Natural killer cell treated with Interleukin-12 subunit alpha and Interleukin-12 subunit beta and Interleukin-15 and Interleukin-18, amount 100 ng/mL, for 72 hours (primary cell): ENCODE measurements at places on chromosomes 4 and X. TPM values are rescaled to one million over a fixed set of nuclear protein-coding genes. Genes with fewer than 3 reads are reported as not detected.

ARSJ gene
- 0.24 TPM for total RNA-seq

RIPPLY1 gene
- total RNA-seq: not detected

GLRA3 gene
- total RNA-seq: not detected

UGT2B10 gene
- total RNA-seq: not detected

PRDM5 gene
- not detected for total RNA-seq

HEPH gene
- total RNA-seq: not detected

GRCh38 chr4:184889666-184890335, 64.0 kb upstream of the ACSL1 start:
- H3K36me3 ChIP-seq: peaks cover 5% of the 10 kb centered on the region
- DNase-seq: no peak
- peaks cover 4% of the 10 kb centered on the region for H3K4me1 ChIP-seq
- H3K27ac ChIP-seq: peak overlapping the region; percentile 52

DNA sequence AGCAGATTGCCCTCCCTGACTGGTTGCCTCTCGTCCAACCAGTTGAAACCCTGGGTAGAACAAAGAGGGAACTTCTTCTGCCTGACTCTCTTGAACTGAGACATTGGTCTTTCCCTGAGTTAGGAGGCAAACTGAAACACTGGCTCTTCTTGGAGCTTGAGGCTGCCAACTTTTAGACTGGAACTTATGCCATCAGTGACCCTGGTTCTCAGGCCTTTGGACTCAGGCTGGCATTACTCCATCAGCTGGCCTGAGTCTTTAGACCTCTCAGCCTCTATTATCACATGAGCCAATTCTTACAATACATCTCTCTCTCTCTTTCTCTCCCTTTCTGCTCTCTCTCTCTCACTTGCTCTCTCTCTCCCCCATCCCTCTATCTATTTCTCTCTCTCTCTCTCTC, 86.4 kb downstream of the EMCN start:
- no peaks in the 10 kb centered on the region for H3K4me1 ChIP-seq
- H3K4me3 ChIP-seq: no peak overlapping the region
- no peak for DNase-seq
- no peaks in the 10 kb centered on the region for H3K27me3 ChIP-seq
- no peaks in the 10 kb centered on the region for H3K36me3 ChIP-seq
- H3K27ac ChIP-seq: no peak overlapping the region

- DNase-seq: no peak
- peaks cover 20% of the 10 kb centered on the region for H3K4me1 ChIP-seq
- H3K27me3 ChIP-seq: no peaks in the 10 kb centered on the region
- no peak overlapping the region for H3K4me3 ChIP-seq
- no peak overlapping the region for H3K27ac ChIP-seq
Observed at GRCh38 chrX:37754516-37754915, 25.3 kb upstream of the CYBB start.

DNA sequence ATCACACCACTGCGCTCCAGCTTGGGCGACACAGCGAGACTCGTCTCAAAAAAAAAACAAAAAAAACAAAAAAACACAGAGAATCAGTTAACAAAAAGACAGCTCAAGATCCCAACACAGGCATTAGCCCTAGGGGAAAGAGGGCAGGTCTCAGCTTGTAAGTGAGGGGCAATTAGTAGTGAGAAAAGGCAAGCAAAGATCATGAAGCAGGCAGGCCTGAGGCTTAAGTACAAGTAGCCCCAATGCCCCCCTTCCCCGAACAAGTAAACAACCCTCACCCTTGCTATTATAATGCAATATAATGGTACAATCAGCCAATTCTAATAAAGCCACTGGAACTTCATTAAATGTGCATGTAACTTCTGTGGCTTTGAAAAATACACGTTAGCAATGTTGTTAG, 17.0 kb downstream of the ADGRA3 start:
- H3K27ac ChIP-seq: no peak overlapping the region
- no peak overlapping the region for H3K4me3 ChIP-seq
- no peak for DNase-seq
- H3K27me3 ChIP-seq: no peaks in the 10 kb centered on the region
- H3K36me3 ChIP-seq: no peaks in the 10 kb centered on the region
- no peaks in the 10 kb centered on the region for H3K4me1 ChIP-seq
